Hindlimb muscle (tissue), 1 donor: ENCODE measurements at places on chromosomes 6 and 20. TPM values are rescaled to one million over a fixed set of nuclear protein-coding genes. Genes with fewer than 3 reads are reported as not detected.
A peak's percentile ranks its signal among the peaks of the same experiment; 100 is the strongest.

DNA sequence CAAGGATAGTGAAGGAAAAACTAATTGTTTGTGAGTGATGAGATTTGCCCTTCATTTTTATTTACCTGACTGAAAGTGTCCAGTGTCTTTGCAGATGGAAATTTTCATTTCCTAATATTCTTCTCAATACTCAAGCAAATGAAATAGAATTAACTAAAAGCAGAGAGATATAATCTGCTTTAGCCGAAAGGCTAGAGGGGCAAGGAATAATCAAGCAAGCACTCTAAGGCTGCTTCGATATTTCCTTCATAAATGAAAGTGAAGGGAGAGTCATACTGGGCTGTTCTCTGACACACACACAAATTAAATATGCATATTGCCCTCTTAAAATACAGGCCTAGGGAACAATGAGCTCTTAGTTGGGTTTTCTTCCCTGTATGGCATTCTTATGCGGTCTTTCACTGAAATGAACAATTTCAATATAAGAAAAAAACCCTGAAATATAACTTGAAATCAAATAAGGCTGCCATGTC lies 47.5 kb upstream of the POPDC3 start:
- no peak for DNase-seq

The KIFC1 gene
- polyA plus RNA-seq: 18.1 TPM

DNA sequence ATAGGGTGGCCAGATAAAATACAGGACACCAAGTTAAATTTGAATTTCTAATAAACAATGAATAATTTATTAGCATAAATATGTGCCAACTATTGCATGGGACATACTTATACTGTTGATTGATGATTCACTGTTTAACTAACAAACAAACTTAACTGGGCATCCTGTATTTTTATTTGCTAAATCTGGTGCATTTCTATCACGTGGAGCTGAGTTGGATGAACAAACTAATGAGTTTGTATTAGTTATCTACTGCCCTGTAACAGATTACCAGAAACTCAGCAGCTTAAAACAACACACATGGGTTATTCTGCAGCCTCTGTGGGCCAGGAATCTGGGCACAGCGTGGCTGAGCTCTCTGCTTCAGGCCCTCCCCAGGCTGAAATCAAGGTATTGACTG lies 28.2 kb upstream of the PMEPA1 start:
- DNase-seq: no peak

DNA sequence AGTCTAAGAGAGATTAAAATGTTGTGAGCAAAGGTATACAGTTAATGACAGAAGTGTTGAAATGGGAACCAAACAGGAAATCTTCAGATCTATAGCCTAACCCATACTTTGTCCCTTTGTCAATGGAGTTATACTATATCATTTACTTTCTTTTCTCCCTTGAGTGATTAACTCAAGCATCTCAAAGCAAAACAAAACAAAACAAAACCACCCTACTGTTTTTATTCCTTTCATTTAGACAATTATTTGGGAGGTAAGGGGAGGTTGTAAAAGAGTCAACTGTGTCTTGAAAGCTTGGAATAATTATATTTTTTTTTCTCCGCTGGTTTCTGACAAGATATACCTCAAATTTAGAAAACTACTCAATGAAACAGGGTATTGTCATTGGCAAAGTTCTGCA lies 139.8 kb upstream of the HMGN3 start:
- no peak for DNase-seq

The IL20RA gene
- polyA plus RNA-seq: 40.5 TPM

The CLPSL2 gene
- polyA plus RNA-seq: not detected

- no peak for DNase-seq
These were observed at the start of gene C2 for GRCh38 chr6:31927242-31927862. TSS of gene C2 (plus strand) at chr6:31927717. CDS start at chr6:31927753, 36 bp downstream.

DNA sequence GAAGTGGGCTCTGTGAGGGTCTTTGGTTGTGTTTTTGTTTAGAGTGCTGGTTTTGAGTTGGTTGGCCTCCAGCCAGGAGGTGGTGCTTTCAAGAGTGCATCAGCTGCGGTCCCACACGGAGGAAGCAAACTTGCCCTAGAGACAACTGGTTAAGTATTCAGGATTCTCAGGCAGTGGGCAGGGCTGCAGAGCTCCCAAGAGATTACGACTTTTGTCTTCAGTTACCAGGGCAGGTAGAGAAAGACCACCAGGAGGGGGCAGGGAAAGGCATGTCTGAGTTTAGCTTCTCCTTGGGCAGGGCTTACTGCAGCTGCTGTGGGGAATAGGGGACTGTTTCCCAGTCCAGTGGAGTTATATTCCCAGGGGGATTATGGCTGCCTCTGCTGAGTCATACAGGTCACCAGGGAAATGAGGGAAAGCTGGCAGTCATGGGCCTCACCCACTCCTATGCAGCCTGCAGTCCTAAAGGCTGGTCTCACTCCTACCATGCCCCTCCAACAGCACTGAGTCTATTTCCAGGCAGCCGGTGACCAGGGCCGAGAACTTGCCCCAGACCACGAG lies 64.3 kb downstream of the TTI1 start:
- DNase-seq: no peak

The SNAI1 gene
- polyA plus RNA-seq: 11.9 TPM

DNA sequence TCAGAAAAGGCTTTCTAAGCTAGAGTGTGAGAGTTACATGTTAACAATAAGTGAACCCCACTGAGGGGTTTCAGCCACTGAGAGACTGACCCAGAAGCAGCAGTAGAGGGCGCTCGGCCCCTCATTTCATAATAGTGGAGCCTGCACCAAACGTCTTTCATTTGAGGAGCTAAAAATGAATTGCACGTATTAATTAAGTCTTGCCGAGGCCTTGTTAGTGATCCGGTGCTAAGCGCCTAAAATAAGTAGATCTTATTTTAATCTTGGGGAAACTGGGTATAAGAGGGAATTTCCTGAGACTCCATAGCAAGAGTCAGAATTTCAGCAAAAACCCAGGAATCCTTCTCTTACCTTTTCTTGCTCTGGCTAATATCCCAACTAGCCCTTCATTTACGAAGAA lies 209.7 kb downstream of the FARS2 start:
- DNase-seq: peak; percentile 58

DNA sequence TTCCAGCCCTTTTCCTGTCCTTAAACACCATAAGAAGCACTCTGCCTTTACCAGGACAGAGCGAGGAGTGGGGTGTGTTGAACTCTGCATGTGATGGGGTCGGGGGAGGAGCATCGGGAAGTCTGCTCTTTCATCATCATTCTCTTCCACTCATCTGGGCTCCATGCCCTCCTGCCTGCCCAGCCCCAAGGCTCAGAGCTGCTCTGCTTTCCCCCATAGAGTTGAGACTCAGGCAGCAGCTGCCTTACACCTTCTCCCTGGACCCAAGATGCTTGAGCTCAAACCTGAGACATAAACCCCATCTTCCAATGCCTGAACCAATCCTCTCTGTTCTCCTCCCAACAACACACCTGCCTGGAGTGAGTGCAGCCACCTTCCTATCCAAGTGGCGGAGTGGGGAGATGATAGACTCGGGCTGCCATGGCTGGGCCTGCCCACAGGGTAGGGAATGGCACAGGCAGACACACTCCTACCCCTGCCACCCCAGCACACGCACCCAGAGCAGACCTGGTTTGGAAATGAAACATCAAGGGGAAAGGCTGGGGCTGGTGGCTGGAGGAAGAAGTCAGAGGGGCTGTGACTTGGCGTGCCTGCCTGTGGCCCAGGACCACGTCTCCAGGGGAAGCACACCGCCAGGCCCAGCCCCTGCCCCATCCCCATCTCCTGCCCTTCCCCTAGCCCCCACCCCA lies 28.4 kb downstream of the TFEB start:
- no peak for DNase-seq

DNA sequence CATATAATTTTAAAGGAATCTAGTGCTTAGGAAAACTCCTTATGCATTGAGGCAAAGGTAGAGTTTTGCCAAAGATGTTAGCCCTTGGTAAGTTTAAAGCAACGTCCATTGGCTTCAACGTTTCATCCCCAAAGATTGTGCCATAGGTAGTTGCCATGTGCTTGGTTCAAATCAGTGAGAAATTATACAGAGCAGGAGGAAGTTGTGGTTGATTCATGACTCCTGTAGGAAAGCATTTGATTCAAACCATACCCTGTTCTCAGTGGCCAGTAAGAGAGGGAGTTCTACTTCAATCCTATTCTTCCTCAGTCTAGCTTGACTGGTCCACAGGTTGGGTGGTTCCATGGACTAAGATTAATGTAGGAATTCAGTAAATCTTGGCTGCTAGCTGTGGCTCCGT lies 535.6 kb downstream of the QKI start:
- DNase-seq: no peak
